ENCODE measurements at places on chromosomes 5 and 9.
A peak's percentile ranks its signal among the peaks of the same experiment; 100 is the strongest.

- peak; percentile 1 for DNase-seq
These were observed 1006.4 kb upstream of the CTNND2 start for GRCh38 chr5:12910641-12911040.

DNA sequence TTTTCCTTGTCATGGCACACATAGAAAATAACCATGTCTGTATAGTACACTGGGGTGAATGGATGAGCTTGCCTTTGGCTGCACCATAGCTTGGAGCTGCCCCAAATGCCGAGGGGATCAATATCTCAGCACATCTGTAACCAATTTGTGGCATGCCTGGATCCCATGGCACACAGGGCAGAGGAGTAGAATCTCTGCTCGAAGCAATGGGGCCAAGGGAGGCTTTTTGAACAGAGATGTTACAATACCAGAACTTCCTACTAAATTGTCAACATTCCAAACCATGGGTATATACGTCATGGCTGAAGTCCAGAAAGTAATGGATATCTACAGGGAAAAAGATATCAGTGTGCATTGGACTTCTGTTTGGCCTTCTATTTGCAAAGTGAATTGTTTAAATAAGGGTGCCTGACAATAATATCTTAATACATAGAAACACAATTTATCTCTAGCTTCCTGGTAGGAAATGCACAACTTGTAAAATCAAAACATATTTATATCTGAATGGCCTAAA, 39.0 kb downstream of the ESM1 start:
- DNase-seq: no peak

- DNase-seq: no peak
These were observed 218.2 kb upstream of the IL12B start for GRCh38 chr5:159548517-159548916.

- no peak for DNase-seq
These were observed 517.2 kb downstream of the CAAP1 start for GRCh38 chr9:26375448-26375847.

- no peak for DNase-seq
These were observed 3.1 kb upstream of the AHRR start for GRCh38 chr5:318341-318897.

GRCh38 chr9:81070689-81071088, 618.7 kb downstream of the TLE1 start:
- no peak for DNase-seq

DNA sequence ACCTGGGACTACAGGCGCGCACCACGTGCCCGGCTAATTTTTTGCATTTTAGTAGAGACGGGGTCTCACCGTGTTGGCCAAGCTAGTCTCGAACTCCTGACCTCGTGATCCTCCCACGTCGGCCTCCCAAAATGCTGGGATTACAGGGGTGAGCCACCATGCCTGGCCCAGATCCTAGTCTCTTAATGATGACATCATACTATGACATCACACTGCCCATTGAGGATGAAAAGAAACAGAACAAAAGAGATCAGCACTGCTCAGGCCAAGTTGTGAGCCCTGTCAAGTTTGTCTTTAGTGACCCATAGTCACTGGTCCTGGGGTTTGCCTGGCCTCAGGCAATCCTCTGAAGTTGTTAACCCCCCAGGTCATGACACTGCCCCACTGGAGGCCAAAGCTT, 21.3 kb downstream of the ADRA1B start:
- DNase-seq: no peak

DNA sequence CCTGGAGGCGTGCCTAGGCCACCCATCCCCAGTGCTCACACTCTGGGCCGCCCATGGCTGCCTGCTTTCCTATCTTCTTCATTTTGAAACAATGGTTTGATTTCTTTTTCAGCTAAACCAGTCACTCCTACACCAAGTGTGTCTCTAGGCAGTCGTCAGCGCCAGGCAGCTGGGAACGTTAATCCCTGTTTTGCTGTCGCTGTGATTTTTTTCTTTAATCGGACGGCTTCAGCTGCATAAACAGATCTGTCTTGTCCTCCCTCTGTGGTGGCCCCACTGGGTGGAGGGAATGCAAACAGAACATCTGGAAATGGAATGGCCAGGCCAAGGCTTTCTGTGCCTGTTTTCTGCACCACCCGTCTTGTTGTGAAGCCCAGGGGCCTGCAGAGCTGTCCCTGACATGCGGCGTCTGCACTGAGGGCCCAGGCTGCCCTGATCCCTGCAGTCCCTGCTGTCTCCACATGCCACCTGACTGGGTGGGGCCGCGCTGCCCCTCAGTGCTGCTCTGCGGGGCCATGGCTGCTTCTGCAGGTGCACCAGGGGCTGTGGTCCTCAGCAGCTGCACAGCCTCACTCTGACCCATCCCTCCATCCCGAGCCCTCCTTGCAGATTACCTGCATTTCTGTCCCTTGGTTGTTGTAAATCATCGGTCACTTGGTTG, 51.5 kb downstream of the WNK2 start:
- peak; percentile 69 for DNase-seq

- DNase-seq: peak; percentile 25
These were observed 174.7 kb downstream of the WDR70 start for GRCh38 chr5:37553720-37554404.
